ENCODE measurements at places on chromosomes 7 and 10.

GRCh38 chr7:28329661-28330363 lies 82.5 kb upstream of the CREB5 start:
- peak; percentile 11 for DNase-seq

GRCh38 chr10:120161111-120161510 lies 268.6 kb downstream of the SEC23IP start:
- no peak for DNase-seq

DNA sequence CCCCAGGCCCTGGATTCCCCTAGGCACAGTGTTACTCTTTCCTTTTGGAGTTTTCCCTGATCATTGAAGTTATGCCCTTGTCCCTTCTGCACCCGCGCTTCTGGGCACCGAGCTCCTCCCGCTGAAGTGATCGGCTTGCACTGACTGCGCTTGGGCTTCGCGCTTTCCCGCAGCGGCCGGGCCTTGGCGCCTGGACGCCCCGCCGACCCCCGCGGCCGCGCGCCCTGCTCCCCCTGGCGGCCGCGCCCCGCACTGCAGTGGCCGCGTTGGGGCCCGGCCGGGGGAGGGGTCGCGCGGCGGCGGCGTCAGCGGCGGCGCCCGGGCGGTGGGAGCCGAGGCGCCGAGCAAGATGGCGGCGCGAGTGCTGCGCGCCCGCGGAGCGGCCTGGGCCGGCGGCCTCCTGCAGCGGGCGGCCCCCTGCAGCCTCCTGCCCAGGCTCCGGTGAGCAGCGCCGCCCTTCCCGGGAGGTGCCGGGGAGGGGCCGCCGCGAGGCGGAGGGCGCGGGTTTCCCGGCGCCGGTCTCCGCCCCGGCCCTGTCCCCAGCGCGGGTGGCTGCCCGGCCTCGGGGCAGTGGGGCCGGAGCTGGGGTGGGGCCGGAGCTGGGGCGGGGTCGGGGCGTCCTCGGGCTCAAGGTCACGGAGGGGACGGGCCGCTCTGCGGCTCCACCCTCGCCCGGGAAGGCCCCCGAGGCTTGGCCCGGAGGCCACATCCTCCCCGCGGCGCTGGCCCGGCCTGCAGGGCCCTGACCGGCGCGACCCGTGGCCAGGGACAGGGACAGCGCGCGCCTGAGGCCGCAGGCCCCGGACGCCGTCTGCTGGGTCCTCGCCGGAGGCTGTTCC lies at the start of gene NIPSNAP2:
TSS of gene NIPSNAP2 (plus strand) at position 325 of the 839 bp plus-strand sequence. CDS start at position 350, 25 bp downstream.
- DNase-seq, result peak; percentile 37

DNA sequence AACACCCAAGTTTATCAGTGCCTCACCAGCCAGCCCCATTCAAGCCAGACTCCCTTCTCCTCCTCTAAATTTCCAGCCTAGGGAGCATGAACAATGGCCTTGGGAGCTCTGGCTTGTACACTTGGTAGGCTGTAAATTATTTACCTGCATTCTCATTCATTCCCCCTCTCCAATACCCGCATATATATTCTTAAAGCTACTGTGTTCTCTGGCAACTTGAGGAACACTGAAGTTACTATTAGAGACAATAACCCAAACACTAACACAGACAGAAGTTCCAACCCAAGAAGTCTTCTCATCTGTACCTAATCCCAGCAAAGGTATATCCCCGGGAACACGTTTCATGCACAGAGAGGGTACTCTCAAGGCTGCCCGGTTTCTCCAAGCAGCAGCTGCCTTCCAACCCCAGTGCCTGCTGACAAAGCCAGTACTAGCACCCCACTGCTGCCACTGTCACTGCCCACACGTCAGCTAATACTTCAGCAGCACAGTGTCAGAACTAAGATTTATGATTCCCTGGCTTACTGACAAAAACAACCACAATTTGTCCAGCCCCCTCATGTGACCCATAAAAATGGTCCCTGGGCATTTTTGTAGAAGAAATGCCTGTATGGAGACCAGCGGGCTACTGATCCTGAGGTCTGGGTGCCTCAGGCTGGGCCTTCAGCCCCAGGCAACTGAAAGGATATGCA lies 3.1 kb downstream of the WDR91 start:
- DNase-seq, result no peak

GRCh38 chr10:21715531-21716195 lies 181.6 kb downstream of the MLLT10 start:
- DNase-seq, result no peak

DNA sequence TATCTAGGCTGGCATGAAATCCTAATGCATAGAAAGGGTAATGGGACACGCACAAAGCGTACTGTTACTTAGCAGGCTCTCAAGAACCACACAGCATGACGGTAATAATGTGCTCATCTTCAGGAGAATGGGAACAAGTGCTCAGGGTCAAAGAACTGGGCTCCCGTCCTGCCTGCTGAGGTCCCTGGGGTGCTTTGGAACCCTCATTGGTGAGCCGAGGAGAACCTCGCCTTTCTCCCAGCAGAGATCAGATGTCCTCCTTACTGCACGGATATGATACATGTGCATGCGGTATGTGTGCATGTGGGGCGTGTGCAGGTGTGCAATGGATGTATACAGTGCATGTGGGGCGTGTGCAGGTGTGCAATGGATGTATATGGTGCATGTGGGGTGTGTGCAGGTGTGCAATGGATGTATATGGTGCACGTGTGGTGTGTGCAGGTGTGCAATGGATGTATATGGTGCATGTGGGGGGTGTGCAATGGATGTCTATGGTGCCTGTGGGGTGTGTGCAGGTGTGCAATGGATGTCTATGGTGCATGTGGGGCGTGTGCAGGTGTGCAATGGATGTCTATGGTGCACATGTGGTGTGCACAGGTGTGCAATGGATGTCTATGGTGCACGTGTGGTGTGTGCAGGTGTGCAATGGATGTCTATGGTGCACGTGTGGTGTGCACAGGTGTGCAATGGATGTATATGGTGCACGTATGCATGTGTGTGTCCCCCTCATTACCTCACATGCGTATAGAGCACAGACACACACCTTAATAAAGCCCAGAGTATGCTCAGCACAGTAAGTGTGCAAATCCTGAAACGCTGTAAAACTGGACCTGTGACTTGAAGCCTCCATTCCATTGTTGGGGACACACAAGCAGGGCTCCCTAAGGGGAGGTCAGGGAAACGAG lies 336.3 kb downstream of the PTPRN2 start:
- DNase-seq, result no peak

DNA sequence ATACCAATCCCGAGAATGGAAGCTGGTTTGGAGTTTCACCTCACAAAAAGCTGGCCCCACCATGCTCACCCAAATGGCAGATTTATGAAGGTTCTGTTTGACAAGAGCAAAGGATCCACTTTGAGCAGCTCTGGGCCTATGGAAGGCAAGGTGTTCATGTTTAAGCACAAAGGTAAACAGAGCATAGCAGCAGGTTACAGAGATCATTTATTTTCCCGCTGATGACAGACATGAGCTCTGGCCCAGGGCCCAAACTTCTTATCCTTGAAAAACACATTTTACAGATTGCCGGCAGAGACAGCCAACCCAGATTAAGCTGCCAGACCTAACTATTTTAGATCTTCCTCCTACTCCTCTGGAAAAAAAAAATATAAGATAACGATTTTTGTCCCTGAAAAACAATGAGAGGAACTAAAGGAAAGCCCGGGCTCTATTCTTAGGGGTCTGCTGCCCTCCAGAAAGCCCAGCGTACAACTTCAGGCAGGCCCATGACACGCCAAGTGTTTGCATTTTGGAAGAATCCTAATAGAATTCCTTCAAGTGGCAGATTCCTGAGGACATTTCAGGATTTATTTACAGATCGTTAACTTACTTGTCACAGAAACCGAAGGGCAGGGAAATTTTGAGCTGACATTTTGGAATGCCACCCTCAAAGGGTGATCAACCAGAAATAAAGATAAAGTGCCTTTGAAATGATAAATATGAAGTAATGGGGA lies 40.0 kb downstream of the SYPL1 start:
- no peak for DNase-seq

- DNase-seq, result no peak
These were observed 23.6 kb upstream of the HYAL4 start for GRCh38 chr7:123821320-123821719.

GRCh38 chr10:4174197-4174596 lies 389.2 kb upstream of the KLF6 start:
- no peak for DNase-seq

- DNase-seq, result no peak
These were observed 161.3 kb downstream of the ELAPOR2 start for GRCh38 chr7:86898171-86898570.

All from CD4-positive, alpha-beta T cell treated with Interleukin-6 at 100 ng/mL for 8 hours (primary cell).